ENCODE measurements at places on chromosomes 6 and 20.

- no peak for DNase-seq
Observed at GRCh38 chr6:3612341-3613041, 139.0 kb downstream of the PXDC1 start.

DNA sequence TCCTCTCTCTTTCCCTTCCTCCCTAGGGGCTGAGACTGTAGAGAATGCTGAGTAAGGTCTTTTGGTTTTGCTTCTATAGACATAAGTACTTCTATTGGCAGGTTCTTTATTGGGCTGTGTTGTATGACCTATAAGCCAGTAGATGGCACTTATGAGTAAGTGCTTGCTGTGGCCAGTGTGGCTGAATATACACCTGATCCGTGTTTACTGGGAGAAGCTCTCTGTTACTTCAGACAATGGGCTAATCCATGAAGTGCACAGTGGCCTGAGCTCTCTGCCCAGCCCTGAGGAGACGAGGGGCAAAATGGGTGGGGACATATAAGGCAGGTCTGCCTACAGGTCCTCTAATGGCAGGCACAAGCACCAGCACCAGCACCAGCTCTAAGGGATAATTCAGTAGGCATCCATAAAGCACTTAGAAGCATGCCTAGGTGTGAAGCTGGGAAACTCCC is 610.3 kb downstream of the RNF144B start:
- DNase-seq = no peak

GRCh38 chr6:145147559-145147958 is 587.8 kb downstream of the EPM2A start:
- DNase-seq = no peak

DNA sequence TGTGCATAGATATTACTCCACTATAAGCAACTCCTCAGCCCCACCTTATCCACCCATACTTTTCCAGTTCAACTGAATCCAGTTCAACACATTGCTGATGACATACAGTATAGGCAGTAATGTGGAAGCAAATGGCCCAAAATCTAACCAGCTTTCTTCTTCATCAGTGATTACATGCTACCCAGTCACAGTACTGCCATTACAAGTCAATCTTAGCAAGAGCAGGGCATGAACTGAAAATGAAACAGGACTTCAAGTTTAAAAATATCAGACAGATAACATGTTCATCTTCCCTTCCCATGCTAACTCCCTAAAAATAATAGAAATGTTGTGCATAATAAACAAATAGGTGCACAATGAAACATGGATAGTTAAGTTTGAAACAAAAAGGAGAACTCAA is 19.2 kb downstream of the RRAGD start:
- no peak for DNase-seq

GRCh38 chr6:15259766-15260098 is 13.9 kb downstream of the JARID2 start:
- DNase-seq = no peak

DNA sequence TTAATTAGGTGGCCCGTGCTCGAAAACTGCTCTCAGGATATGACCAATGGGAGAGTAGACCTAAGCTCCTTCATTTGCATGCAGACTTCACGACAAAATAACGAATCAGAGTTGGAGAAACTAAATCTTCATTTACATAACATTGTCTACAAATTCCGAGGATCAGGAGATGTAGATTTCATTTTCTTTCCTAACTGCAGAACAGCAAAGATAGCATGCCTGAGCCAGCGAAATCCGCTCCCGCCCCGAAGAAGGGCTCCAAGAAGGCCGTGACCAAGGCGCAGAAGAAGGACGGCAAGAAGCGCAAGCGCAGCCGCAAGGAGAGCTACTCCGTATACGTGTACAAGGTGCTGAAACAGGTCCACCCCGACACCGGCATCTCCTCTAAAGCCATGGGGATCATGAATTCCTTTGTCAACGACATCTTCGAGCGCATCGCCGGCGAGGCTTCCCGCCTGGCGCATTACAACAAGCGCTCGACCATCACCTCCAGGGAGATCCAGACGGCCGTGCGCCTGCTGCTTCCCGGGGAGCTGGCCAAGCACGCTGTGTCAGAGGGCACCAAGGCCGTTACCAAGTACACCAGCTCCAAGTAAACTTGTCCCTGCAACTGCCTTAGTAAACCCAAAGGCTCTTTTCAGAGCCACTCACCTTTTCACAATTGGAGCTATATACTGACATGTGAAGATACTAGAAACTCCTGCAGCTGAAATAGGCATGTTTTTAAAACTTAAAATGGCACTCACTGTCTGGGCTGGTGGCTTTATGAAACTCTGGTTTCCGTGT is 96.5 kb downstream of the HFE start:
- DNase-seq = peak; percentile 71

DNA sequence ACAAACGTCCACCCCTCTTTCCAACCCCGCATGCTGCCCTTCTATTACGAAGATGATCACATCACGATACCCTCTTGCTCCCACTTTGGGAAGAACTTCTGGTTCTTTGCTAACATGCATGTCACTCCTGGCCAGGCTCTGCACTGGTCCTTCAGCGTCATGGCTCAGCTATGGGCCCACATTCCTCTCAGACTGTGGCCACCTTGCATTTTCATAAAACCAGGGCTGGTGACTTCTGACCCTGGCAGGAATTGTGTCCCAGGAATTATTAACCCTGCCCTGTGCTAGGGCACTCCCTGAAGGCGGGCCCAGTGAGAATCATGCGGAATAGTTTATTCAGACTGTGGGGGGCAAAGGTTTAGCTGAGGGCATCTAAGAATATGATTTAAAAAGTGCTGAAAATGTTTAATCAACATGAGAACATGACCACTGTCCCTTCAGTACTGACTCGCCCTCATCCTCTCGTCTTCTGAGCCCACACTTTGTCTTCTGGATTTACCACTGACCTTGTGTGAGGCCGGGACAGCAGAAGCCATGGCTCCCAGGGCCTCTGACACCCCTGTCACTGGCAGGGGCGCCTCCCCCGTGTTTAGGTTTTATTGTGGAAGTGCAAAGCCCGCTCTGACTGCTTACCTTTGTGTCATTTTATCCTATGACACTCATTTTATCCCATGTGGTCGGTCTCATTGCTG is 38.1 kb upstream of the THBS2 start:
- no peak for DNase-seq

DNA sequence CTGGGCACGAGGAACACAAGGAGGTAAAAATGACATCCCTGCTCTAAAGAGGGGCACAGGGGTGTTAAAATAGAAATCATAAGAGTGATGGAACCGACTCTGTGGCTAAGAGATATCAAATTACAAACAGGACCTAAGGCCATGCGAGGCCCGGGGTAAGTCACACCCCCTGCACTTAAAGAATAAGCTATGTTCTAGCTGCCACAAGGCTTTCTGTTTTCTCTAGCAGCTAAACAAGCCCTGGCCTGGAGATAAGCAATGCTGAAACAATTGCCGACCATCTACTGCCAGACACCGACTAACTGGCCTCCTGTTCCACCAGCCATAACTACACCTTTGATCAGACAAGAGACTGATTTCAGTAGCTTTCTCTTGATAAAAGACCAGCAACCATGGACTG is 32.4 kb downstream of the MDGA1 start:
- DNase-seq = no peak

DNA sequence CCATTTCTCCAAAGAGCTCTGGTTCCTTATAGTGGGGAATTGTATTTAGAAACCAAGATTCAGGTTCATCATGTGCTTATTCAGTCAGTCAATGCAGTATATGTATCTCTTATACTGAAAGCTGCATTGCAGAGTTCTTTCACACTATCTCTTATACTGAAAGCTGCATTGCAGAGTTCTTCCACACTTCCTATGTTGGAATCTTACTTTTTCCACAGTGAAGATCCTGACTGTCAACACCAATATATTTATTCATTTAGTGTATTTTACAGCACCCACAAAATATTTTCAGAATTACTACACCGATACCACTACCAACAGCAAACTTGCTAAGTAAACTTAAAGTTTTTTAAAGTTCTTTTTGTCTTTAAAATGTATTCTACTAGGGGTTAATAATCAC is 349.3 kb upstream of the MMS22L start:
- no peak for DNase-seq

- DNase-seq = no peak
Observed at GRCh38 chr6:19836799-19837510, at the start of gene ID4. ID4 (plus strand) TSS chr6:19837370; CDS start chr6:19837755, 385 bp downstream.

DNA sequence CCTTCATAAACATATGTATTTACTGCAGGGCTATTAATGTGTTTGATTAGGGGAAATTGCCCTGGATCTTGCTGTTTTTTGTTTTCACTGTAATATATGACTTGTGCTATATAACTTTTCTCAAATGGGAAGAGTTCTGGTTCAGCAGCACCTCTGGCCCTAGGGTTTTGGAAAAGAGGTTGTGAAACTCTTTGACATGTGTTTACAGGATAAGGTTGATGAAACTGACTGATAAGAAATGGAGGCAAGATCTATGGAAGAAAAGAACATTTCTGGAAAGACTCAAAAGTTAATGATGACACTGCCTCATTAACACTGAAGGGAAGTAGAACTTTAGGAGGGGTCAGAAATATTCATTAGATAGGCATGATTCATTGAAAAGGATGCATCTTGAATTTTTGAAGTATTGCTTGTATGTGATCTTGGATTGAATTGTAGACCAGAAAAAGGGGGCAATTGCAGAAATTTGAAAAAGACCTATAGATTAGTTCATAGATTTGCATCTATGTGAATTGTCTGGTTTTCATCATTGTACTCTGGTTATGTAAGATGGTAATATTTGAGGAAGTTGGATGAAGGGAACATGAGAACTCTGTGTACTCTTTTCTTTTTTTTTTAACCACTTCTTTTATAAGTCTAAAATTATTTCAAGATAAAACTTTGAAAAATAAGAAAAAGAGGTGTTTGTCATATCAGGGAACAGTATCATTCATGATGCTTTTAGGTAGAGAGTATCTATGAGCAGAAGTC is 54.0 kb downstream of the UTRN start:
- no peak for DNase-seq

- peak; percentile 74 for DNase-seq
Observed at GRCh38 chr6:12289933-12290820, at the start of gene EDN1. EDN1 (plus strand) TSS chr6:12290361; CDS start chr6:12290630, 269 bp downstream.
